ENCODE measurements at places on chromosomes 3 and 15.

GRCh38 chr3:82002491-82002890 lies 241.0 kb upstream of the GBE1 start:
- no peak for DNase-seq

- DNase-seq, result no peak
Measured at GRCh38 chr15:85950101-85950500, 129.6 kb upstream of the AGBL1 start.

DNA sequence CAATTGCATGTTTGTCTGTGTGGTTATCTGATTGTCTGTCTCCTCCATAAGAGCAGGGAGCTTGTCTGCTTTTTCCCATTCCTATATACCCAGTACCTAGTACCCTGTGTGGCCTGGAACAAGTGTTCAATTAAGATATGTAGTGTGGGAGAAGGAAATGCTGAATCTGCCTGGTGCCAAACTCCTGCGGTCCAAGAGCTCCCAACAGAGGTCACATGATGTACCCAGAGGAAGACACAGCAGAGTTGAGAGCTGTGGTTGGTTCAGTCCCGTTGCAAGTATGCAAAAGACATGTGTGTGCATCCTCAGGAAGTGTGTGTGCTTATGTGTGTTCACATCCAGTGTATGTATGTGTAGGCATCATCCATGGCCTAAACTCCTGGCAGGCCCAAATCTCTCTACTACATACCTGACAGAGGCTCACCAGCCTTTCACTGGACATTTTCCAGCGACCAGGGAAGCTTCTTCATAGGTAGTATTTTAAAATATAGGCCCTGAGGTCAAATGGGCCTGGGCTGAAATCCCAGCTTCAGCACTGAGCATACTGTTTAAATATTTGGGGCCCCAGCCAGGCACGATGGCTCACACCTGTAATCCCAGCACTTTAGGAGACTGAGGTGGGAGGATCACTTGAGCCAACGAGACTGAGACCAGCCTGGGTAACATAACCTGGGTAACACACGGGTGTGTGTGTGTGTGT lies 34.0 kb upstream of the ITGA11 start:
- no peak for DNase-seq

- no peak for DNase-seq
Measured at GRCh38 chr3:81242871-81243270, 518.6 kb downstream of the GBE1 start.

DNA sequence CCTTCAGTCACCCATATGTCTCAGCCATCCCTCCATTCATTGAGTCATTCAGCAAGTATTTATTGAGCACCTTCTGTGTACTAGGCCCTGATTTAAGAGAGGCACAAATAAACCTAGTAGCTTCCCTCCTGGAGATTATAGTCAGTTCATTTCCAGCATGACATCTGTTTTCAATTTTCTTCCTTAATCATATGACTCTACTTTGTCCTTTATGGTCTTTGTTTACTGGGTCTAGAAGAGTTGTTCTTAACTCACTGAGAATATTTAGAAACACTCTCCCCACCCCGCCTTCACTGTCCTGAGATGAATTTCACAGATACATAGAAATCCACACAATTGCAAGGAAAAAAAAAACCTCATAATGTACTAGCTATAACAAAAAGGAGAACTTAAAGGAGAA lies 44.8 kb upstream of the ADAMTS9 start:
- DNase-seq, result no peak

GRCh38 chr3:140610544-140610943 lies 67.3 kb upstream of the TRIM42 start:
- no peak for DNase-seq

All from activated CD4-positive, alpha-beta T cell treated with anti-CD3 and anti-CD28 coated beads, Interleukin-2, amount 50 U/mL, for 4 hours (primary cell).